CD8-positive, alpha-beta T cell (primary cell): ENCODE measurements at places on chromosomes 16 and 17.

DNA sequence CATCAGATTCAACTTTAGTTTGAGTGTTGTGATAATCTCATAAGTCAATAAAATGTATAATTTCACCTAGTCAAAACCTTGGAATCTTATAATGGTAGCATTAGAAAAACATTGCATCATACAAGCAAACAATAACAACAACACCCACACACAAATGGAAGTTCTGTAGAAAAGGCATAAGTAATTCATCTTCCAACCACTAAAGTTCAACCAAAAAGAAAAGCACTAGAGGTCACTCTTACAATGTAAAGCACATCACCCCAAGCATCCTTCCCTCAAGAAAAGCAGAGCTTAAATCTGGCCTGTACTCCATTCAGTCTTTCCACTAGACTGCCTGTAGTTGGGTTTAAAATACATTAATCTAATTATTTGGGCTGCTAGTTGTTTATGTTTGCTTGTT lies 1.8 kb downstream of the CNTNAP4 start:
- DNase-seq: no peak

DNA sequence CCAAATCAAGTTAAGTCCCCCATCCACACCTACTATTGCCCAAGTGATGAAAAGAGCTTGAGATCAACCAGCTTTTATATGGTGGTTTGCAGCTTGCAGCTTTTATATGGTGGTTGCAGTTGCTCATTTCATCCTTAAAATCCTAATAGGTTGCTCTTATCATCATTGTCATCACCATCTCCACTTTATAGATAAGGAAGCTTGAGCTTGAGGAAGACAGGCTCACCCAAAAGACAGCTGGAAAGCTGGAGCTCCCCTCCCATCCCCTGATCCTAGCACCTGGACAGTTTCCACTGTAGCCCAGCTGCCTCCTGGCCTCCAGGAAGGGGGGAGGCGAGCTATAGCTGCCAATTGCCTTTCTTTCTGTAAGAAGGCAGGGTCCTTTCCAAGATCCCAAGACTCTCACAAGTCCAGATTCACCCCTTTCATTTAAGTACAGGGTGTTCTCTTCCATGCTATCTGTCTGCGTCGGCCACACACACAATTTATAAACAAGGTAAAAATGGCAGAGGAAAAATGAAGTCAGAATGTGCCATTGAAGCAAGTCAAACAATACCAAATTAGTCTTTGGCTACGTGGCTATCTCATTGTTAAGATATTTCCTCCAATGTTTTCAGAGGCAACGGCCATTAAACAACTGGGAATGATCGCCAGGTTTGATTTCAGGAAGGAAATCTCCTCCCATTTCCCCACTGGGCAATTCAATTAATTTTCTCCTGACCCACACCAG lies 63.3 kb downstream of the PECAM1 start:
- DNase-seq: no peak

- no peak for DNase-seq
Observed at GRCh38 chr16:58339452-58339981, 44.7 kb upstream of the PRSS54 start.

GRCh38 chr17:9151091-9151490 lies 129.8 kb downstream of the NTN1 start:
- no peak for DNase-seq

- DNase-seq: no peak
Observed at GRCh38 chr17:48818361-48818841, 1.4 kb upstream of the TTLL6 start.

GRCh38 chr16:66036184-66036583 lies 330.3 kb upstream of the CDH5 start:
- DNase-seq: no peak

DNA sequence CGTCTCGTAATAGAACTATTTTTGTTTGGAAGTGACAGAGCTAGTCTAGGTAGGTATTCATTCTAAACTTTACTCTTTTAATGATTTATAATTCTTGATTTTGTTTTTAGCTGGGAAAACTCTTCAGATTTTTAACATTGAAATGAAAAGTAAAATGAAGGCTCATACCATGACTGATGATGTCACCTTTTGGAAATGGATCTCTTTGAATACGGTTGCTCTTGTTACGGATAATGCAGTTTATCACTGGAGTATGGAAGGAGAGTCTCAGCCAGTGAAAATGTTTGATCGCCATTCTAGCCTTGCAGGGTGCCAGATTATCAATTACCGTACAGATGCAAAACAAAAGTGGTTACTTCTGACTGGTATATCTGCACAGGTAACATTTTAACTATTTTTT lies 27.6 kb downstream of the CLTC start:
- no peak for DNase-seq

- DNase-seq: no peak
Observed at GRCh38 chr16:67782567-67783352, 23.6 kb downstream of the RANBP10 start.

DNA sequence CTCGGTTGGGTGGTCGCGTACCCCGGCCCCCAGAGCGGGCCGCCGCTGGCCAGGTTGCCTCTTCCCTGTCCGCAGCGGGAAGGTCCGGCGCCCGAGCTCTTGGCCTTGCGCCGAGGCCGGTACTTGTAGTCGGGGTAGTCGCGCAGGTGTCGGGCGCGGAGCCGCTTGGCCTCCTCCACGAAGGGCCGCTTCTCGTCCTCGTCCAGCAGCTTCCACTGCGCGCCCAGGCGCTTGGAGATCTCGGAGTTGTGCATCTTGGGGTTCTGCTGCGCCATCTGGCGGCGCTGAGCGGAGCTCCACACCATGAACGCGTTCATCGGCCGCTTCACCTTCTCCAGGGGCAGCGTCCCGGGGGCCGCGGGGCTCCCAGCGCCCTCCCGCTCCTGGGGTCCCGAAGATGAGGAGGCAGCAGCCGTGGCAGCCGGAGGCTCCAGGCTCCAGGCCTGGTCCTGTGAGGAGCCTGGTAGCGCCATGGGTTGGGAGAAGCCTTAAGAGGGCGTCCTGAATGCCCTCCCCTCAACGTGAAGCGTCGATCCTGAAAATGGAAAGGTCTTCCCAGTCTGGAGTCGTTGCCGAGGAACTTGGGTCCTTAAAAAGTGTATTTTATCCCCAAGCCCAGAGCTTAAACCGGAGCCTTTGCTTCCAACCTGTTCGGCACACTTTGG lies 558 bp downstream of the SOX15 start:
- DNase-seq: peak; percentile 48

GRCh38 chr17:73550556-73550955 lies 93.7 kb downstream of the SDK2 start:
- DNase-seq: no peak

DNA sequence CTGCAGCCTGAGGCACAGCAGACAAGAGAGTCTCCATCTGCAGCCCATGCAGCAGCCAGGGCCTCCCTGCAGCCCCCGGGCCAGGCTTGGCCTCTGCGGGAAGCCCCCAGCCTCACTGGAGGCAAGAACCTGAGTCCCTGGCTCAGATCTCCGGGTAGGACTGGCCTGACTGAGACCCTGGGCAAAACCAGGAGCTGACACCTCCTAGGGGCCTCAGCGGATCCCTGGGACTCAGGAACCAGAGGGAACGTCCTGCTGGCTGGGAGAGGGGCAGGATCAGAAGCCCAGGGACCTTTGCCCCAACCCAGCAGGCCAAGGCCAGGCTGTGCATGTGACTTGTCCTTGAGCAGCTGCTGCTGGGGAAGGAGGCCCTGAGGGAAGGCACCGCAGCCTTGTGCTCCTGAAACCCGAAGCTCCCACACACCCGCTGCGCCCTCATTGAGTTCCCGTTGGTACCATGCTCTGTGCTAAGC lies 1.7 kb upstream of the PRSS21 start:
- DNase-seq: no peak

- no peak for DNase-seq
Observed at GRCh38 chr17:40533896-40534295, 31.4 kb downstream of the CCR7 start.

- no peak for DNase-seq
Observed at GRCh38 chr17:81434072-81434471, 38.8 kb downstream of the BAHCC1 start.

DNA sequence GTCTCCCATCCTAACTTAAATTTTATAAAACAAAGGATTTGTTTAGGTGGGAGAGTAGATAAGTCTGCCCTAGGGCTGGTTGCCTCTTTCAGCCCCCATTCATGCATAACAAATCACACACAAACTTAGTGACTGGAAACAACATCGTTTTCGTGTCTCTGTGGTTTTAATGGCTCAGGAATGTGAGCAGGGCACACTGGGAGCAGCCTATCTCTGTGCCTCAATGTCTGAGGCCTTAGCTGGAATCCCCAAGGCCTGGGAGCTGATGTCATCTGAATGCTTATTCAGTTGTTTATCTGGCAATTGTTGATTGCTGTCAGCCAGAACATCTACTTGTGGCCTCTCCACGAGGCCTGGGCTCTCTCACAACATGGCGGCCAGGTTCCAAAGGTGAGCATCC lies 101.9 kb upstream of the HSBP1 start:
- DNase-seq: no peak

- DNase-seq: no peak
Observed at GRCh38 chr17:73101031-73101430, 8.5 kb upstream of the SLC39A11 start.

DNA sequence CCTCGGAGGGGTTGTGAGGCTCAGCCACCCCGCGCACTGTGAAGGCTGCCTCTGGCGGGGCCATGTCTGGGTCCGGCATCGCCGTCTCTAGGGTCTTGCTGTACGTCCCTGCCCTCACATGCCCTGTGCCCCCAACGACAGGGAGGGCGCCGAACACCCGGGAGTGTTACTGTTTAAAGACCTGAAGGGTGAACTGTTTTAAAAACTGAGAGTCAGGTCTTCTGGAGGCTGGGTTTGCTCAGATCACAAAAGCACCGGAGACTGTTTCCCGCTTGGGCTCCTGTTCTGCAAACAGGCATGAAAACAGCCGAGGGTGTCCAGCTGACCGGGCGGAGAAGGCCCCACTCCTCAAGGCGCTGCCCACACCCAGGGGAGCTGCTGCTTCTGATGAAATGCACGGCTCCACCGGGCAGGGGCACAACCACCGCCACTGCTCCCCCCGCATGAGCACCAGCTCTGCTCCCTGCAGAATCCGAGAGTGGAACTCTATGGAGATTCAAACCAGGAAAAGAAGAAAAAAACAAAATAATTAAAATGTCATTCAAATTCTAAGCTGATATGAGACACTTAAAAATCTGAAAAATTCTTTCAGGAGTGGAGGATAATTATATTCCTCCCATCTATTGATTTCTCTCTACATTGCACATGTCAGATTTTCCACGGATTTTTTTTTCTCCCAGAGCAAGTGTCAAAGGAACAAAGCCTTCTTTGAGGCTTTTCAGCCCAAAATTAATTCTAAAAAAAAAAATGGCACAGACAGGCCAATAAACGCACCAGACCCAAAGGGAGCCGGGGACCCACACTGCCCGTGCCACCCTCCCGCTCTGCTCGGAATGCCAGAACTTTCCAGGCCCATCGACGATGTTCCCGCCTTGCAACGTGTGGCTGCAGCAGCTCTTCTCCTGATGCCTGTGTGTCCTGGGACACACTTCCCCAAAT lies 74.3 kb downstream of the LMF1 start:
- no peak for DNase-seq

- DNase-seq: no peak
Observed at GRCh38 chr17:42508426-42509165, 27.4 kb upstream of the NAGLU start.
